Neuronal stem cell (in vitro differentiated cells): ENCODE measurements at places on chromosomes 5 and 9.

GRCh38 chr5:126267438-126267837 lies 155.8 kb upstream of the GRAMD2B start:
- DNase-seq = no peak

DNA sequence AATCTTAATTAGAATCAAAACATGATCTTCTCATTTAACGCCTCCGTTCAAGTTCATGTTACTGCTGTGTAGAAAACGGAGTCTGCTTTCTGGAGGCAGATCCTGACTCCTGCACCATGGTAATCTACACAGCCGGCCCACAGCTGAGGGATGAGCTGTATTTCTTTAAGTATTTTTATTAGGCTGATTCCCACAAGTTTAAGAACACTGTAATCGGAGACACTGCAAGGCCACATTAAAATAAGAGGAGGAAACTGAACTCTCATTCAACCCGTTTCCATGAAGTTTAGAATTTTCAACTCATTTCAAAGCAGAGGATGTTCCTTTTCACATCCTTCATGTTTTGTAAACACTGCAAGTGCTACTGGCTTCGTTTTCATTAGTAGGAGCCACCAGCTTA lies 372.2 kb downstream of the NFIB start:
- DNase-seq = no peak

DNA sequence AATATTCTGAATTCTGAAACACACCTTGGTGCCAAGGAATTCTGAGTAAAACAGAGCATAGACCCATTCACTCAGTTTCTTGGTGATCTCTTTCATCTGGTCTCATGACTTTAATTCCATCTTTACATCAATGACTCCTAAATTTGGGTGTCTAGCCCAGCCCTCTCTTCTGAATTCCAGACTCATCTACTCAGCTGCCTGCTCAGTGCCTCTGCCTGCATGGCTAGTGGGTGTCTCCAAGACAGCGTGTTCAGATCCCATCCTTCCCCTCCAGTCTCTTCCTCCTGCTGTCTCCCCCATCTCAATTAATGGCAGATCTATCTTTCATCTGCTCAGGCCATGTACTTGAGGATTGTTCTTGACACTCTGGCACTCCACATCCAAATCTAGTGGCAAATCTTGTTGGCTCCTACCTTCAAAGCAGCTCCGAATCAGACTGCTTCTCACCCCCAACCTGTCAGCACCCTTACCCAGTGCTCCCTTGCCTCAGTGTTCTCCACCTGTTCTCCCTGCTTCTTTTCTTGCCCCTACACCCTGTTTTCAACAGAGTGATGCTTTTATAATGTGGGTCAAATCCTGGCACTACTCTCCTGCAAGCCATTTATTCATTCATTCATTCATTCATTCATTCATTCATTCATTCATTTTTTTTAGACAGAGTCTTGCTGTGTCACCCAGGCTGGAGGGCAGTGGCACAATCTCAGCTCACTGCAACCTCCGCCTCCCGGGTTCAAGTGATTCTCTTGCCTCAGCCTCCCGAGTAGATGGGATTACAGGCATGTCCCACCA lies 5.3 kb downstream of the CAVIN4 start:
- DNase-seq = no peak

DNA sequence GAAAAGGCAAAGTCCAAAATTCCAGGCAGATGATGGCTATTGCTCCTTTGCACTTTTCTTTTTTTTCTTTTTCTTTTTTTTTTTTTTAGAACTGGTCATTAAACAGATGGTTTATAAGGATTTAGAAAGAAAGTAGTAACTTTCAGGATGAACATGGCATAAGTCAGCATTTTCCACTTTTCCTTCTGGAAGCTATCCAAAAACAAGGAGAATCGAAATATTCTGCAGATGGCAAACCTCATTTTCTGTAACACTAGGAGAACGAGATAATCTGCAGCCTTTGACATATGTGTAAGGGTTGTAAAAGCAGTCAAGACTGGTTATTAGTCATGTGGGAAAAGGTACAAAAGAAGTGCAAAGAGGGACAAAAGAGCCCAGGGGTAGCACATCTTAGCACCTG lies 69.1 kb upstream of the PUM3 start:
- DNase-seq = no peak

GRCh38 chr5:173537228-173537627 lies 79.2 kb downstream of the BOD1 start:
- DNase-seq = no peak

DNA sequence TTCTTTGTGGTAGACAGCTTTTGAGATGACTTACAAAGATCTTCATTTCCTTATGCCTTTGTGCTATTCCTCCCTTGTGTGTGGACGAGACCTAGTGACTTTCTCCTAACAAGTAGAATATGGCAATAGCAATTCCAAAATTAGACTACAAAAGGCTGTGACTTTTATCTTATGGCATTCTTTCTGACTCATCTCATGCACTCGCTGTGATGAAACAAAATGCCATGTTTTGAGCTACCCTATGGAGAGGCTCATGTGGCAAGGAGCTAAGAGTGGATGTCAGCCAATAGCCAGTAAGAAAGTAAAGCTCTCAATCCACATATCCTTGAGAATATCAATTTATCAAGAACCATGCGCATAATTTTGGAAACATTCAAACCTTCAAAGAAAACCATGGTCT lies 380.5 kb upstream of the SMC2 start:
- DNase-seq = no peak

- no peak for DNase-seq
Observed at GRCh38 chr9:112029921-112030444, 133.4 kb downstream of the UGCG start.

DNA sequence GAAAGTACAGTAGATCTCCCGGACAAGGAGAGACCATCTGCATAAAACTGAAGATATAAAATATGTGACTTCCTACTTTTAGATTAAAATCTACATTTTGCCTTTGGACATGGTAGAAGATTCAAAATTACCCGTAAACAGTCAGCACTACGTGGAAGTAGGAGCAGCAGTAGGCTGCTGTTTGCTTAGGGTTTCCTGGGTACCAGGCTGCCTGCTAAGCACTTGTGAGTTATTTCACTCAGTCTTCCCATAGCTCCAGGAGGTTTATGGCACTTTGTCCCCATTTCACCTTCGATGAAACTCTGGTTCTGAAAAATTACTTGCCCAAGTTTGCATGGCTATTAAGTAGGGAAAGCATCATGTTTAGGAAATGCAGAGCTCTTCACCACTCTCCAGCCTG lies 92.6 kb downstream of the STK32A start:
- DNase-seq = no peak

DNA sequence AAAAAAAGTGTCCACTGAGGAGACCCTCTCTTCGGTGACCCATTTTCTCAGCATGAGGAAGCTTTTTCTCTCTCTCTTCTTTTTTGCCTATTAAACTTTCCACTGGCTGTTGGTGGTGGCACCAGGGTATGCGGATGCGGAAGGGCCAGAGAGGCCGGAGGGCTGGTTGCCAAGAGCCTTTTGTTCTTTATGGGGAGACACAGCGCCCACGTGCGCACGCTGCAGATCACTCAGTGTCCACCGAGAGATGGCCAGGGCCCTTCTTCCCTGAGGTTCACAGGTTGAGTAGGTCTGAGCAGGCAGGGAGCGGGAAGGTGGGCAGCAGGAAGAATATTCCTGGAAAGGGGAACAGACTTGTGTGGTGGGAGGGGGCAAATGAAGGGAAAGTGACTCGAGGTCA lies 69.1 kb downstream of the STK10 start:
- no peak for DNase-seq

DNA sequence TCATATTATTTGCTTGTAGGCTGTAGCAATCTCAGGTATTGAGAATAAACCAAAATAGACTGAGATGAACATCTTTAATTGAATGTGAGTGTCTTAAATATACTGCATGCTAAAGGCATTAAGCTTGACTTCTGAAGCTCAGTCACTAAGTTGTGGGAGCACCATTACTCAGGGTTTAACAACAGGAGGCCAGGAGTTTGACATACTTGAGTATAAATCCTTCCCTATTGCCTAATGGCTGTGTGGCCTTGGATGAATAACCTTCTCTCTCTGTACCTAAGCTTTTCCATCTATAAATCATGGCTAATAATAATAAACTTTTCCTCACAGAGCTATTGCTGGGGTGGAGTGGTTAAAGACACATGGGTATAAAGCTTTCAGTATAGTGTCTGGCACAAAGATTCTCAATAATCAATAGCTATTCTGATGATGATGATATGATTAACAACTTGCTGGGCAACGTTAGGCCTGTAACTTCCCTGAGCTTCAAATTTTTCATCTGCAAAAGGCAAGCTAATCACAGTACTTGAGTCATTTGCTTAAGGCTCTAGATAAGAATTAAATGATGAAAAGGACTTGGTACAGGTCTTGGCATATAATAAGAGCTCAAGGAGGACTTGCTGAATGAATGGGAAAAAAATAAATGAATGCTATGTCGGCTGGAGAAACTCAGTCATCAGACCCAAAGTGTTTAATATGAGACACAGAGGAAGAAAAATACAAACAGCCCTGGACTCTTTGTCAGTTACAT lies 174.0 kb upstream of the IL12B start:
- DNase-seq = no peak

- peak; percentile 66 for DNase-seq
Observed at GRCh38 chr9:122095010-122095767, 2.1 kb upstream of the TTLL11 start.

DNA sequence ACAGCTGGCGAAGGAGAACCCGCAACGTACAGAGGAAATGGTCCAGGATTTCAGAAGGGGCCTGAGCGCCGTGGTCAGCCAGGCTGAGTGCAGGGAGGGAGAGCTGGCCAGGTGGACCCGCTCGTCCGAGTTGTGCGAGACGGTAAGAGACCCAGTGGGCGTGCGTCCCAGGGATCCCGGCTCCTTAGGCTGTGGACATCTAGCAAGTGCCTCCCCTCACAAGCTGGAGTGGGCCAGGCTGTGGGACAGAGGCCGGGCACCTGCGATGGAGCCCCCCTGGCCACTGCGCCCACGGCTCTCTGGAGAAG lies 29.5 kb upstream of the LRRC14B start:
- DNase-seq = no peak

DNA sequence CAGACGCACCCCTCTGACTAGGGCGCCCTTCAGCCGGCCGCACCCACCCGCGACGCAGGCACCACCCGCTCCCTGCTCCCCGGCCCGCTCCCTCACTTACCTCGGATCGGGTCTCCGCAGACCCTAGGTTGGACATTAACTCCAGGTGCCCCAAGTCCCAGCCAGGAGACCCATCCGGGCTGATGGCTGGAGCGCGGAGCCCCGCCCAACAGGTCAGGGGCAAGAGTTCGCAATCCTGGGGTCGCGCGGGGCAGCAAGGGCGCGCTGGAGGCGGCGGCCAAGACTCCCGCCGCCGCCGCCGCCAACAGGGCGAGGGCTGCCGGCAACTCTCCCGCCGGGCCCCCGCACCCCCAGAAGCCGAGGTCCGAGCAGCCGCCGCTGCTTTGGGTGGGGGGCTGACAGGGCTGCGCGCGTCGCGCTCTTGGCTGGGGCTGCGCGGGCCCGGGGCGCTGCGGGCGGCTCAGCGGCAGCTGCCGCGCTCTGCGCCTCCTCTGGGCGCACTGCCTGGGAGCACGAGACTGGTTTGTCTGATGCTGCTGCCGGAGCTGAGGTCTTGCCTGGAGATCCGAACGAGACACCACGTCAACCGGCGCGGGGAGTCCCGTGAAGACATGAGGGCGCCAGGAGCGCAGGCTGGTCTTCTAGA lies at the start of gene GDNF:
TSS of gene GDNF (minus strand) at position 635 of the 646 bp plus-strand sequence. CDS start 5,245 bp downstream, outside the sequence.
- DNase-seq = no peak

DNA sequence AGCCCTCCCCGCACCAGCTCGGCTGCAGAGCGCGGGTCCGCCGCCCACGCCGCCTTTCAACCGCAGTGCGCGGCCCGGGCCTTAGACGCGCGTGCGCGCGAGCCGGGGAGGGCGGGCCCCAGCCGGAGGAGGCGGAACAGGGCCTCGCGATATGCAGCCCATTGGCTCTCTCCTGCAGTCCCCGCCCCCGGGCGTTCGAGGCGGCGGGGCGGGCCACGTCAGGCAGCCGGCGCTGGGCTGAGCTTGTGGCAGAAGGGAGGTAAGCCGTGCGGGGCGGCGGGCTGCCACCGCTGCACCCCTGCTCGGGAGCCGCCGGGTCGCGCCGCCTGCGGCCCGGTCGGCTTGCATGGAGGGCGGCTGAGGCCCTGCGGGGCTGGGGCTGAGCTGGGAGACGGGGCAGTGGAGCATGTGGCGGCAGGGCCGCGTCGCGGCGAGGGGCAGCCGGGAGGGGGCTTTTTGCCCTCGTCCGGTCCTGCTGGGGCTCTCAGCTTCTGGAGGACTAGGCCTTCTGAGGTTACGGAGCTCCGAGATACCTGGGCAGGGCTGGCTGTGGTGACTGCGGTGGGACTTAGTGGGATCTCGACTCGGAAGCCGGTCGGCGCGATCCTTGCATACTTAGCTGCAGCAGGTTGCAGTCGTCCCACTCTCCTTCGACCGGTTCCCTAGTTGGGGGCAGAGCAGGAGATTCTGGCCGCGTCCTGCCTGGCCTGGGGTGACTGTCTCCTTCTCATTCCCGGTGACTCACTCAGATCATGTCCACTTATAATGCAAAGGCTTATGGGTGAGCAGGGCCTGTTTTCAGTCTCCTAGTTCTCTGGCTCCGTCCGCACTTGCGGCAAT lies at the start of gene FOCAD:
TSS of gene FOCAD (plus strand) at position 225 of the 840 bp plus-strand sequence. CDS start 31,095 bp downstream, outside the sequence.
- peak; percentile 95 for DNase-seq

DNA sequence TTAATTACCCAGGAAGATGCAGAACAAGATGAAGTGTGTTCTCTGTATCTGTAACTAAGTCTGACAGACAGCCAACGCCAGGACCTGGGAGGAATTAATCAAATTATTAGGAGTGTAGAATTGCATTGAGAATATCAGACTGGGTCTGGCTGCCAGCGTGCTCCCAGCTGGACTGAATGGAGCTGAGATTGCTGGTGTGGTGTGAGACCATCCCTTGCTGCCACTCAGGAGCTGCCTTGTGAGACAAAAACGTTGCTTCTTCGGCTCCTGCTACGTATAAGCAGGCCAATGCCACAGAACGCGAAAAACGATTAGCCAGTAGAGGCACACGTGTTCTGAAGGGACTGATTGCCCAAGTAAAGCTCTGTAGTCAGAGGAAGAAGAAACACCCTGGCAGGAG lies 66.8 kb downstream of the AMBP start:
- no peak for DNase-seq

DNA sequence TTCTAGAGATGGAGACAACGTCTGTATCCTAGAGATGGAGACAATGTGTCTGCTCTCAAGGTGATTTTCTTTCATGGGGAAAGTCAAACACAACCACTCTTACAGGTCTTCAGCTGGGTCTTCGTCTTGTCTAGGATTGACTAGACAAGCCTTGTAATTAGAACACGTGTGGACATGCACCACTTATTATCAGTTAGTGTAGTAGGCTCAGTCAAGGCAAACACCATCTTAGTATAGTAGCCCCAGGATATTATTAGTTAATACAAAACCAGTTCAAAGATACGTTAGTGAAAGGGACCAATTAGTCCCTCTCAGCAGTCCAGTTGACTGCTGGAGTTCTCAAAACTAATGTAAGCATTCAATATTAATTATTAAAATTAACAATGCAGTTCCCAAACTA lies 15.1 kb upstream of the CCL28 start:
- DNase-seq = no peak
